ENCODE measurements at places on chromosomes 1 and 21.

- no peak for DNase-seq
Observed at GRCh38 chr1:80258659-80259058, 1252.1 kb upstream of the ADGRL4 start.

- DNase-seq: no peak
Observed at GRCh38 chr1:197024460-197024859, 42.6 kb downstream of the F13B start.

DNA sequence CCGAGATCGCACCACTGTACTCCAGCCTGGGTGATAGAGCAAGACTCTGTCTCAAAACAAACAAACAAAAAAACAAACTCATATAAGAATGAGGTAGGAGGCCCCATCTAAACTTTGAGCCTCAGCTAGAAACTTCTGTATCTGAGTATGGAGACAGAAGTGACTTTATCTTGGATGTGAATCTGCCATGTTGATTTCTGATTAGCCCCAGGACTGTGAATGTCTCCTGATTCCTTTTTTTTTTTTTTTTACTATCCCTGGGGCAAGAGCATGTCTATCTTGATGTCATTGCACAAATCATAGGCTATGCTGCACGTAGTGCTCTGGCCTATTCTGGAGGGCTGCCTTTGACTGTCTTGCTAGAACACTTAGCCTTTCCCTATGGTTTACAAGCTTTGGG lies 211.0 kb downstream of the PTPRU start:
- DNase-seq: no peak

DNA sequence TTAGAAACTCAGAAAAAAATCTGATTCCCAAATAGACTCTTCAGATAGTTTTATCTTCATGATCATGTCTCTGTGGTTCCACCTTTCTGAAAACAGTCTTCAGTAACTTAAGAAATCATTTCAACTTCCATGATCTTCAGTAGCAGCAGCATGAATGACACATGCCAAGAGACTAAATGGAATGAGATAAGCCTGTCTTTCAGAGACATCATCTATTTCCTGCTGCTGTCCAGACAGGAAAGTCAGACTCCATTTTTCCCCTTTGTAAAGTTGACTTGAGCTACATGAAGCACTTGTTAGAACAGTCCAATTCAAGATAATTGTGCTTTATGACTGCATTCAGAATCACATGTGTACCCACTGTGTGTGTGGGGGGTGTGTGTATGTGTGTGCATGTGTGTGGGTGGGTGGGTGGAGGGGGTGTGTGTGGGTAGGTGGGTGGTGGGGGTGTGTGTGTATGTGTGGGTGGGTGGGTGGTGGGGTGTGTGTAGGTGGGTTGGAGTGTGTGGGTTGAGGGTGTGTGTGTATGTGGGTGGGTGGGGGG lies 58.8 kb downstream of the CLIC4 start:
- DNase-seq: no peak

- DNase-seq: peak; percentile 32
Observed at GRCh38 chr1:9494936-9495758, 44.1 kb upstream of the SLC25A33 start.

DNA sequence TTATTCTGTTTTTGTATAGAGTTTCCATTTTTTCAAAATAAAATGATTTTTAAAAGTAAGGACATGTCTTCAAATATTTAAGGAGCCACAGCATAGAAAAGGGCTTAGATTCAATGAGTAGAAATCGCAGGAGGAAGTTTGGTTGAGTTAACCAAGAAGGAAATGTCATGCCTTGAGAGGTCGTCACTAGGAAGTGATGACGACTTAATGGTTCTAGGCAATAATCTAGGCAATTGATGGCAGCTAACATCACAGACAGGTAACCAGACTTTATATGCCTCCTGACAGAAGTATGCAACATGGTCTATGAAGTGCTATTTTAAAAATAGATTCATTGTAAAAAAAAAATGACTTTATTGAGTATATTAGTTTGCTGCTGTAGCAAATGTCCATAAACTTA lies 32.1 kb upstream of the TP53BP2 start:
- DNase-seq: no peak

DNA sequence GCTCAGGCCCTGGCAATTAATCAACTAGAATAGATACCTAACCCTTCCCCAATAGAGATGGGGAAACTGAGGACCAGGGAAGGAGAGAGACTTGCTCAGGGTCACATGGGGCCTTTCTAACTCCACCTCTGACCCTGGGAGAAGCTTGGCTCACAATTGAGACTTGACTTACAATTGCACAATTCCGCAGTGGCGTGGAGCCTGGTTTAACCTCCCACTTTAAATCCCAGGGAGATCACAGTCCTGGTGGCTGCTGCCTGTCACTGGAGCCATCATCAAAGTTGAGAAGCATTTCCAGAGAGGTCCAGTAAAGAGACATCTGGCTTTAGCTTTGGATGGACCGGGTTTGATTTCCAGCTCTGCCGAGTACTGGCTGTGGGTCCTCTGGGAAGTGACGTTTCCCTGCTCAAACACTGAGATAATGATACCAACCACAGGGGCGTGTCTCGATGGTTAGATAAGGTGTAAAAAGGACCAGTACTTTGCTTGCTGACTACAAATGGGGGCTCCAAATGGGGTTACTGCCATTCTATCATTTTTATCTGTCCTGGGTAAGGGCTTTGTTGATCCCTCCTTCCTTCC lies 39.3 kb downstream of the TRIM62 start:
- DNase-seq: no peak

- no peak for DNase-seq
Observed at GRCh38 chr1:219582865-219583264, 30.0 kb downstream of the ZC3H11B start.

DNA sequence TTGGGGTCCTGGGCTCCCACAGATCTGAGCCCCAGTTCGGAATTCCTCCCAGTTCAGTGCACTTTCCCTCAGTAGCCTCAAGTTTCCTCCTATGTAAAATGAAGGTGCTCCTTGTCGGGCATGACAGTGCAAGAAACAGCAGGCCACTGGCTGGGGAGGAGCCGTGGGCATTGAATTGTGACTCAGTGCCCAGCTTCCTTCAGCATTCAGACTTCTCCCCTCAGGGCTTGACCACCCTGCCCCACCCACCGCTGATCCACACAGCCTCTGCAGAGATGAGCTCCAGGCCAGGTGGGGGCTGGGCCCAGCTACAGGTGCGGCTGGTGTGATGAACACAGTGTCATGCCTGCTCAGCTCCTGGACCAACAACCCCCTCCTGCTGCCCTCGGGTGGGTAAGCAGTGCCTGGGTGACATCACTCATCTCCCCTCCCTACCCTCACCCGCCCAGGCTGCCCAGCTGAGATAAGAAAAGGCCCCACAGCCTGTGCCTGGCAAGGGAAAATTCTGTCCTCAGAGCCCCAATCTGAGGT lies 4.9 kb downstream of the MOB3C start:
- DNase-seq: no peak

DNA sequence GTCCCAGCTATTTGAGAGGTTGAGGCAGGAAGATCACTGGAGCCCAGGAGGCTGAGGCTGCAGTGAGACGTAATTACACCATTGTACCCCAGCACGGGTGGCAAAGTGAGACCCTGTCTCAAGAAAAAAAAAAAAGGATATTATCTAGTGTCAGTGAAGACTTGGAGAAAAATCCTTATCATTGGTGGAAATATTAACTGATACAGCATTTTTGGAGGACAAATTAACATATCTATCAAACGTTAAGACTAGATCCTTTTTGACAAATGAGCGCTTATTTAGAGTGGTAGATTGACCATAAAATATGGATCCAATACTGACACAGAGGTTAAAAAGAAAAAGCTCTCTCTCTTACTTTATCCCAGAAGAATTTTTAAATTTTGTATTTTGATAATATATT lies 35.2 kb upstream of the DYRK1A start:
- DNase-seq: no peak

DNA sequence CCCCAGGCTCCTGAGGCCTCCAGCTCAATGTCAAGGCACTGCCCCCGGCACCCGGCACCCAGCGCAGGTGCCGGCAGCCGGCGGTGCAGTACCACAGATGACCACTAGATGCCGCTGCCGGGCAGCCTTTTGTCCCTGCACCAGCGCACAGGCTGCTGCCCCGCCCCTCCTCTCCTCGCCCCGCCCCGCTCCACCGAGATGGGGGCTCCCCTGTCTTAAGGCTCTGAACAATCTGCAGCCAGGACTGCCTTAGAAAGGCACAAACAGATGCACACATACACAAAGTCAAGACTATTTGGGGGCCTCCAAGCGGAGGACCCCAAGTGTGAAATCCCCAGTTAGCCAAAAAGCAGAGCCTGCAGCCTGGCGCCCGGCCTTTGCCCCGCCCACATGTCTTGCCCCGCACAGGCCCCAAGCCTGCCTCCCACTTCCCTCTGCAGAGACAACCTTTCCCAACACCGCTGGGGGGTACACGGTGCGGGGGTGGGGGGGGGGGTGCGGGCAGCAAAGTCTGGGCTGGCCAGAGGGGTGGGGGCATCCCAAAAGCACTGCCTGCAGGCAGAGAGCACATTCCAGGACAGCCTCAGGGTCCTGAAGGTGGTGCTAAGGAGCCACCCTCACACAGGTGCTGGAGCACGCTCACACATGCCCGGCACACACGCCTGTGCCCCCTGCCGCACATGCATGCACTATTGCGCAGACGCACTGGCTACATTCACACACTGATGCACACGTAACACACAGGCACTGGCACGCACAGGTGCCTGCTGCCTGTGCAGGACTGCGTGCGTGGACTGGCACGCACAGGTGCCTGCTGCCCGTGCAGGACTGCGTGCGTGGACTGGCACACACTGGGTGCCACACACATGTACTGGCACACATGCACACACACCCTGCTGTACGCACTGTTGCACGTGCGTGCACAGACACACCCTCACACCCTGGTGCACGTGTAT lies 37.1 kb downstream of the ARHGEF16 start:
- peak; percentile 88 for DNase-seq

- no peak for DNase-seq
Observed at GRCh38 chr1:53088616-53089300, 26.7 kb downstream of the PODN start.

GRCh38 chr1:154253671-154254070 lies 18.8 kb upstream of the HAX1 start:
- DNase-seq: no peak

DNA sequence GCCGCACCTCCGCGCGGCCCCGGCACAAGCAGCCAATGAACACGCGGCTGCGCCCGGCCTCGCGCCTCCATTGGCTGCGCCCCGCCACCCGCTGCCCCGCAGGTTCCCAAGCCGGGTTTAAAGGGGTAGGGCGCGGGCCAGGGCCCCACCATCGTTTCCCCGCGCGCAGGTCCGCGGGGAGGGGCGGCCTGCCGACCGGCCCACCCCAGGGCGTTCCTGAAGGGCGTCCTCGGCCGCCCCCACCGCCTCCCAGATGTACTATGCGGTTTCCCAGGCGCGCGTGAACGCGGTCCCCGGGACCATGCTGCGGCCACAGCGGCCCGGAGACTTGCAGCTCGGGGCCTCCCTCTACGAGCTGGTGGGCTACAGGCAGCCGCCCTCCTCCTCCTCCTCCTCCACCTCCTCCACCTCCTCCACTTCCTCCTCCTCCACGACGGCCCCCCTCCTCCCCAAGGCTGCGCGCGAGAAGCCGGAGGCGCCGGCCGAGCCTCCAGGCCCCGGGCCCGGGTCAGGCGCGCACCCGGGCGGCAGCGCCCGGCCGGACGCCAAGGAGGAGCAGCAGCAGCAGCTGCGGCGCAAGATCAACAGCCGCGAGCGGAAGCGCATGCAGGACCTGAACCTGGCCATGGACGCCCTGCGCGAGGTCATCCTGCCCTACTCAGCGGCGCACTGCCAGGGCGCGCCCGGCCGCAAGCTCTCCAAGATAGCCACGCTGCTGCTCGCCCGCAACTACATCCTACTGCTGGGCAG lies at the start of gene OLIG1:
TSS of gene OLIG1 (plus strand) at position 148 of the 750 bp plus-strand sequence. CDS start at position 254, 106 bp downstream.
- DNase-seq: no peak

GRCh38 chr1:171965777-171966176 lies 124.5 kb downstream of the DNM3 start:
- DNase-seq: no peak
